ENCODE measurements at places on chromosomes 11 and 22.

DNA sequence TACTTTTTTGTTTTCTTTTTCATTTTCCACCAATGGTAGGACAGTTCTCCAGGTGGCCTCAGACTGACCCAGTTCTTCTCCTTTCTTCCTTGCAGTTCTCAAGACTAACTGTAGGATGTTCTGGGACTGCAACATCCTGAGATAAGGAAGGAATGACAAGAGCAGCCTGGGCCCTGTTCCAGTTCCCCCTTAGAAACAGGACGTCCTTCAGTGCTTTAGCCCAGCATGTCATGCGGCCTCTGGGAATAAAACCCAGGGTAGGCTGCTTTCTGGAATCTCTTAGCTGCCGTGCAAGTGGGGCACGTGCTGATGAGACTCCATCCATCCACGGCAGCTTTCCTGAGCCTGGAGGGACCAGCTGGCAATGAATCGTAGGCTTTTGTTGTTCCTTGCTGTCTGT is 24.0 kb upstream of the CADM1 start:
- DNase-seq, result peak; percentile 59

GRCh38 chr11:85725510-85726258 is 39.7 kb upstream of the CCDC89 start:
- no peak for DNase-seq

DNA sequence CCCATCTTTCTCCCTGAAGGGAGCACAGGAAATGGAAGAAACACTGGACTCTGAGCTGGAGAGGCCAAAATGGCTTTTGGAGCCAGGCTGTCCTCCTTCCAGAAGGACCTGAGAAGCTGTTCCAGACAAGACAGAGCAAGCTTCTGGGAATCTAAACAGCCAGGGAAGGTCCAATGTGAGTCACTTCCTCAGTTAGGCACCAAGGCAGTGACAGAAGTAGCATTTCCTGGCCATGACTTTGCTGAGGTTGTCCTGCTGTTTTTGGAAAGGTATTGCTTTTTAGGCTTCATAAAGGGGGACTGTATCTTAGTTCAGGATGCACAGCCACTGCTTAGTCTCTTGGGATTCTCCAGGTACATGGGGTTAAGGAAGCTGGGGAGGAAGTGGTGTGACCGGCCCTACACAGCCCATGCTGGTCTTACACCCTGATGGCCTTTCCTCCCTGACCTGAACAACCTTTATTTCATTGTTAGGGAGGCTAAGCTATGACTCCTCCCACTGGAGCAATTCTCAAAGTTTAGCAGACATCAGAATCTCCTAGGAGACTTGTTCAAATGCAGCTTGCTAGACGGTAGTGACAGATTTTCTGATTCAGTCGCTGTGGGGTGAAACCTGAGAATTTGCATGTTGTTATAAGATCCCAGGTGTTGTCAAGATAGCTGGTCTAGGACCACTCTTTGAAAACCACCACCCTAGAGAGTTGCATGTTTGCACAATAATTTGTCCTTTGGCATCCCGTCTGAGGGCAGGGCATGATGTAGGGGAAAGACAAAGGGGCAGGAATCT is 6.8 kb upstream of the INSC start:
- peak; percentile 52 for DNase-seq

DNA sequence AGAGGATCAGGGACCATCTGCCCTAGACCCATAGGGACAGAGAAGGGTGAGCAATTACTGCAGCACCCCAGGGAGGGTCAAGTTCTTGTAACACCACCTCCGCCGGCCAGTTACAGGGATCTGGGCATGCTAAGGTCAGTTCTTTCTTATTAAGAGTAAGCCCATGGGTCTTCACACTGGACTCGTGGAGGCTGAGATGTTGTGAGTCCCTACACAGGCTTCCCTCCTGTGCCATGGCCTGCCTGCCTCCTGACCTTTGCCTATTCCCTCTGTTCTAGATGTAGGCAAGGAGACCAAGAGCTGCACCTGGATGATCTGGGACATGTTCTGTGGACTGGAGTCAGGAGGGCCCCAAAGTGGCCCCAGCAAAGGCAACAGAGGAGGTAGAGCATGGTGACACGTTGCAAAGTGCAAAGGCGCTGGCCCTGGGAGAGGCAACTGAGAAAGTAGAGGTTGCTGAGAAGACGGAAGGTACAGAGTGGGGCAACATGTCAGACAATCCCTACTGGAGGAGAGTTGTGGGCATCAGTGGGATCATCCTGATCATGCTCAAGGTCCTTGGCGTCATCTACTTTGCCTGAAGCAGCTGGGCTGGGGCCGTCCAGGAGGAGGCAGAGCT is 16.3 kb upstream of the GNAZ start:
- peak; percentile 36 for DNase-seq

Measured in islet precursor cell (in vitro differentiated cells).